Cardiac fibroblast (primary cell): ENCODE measurements at places on chromosomes 2 and 18.
A peak's percentile ranks its signal among the peaks of the same experiment; 100 is the strongest.

- DNase-seq, result no peak
Observed at GRCh38 chr18:11533942-11534496, 75.4 kb upstream of the SLC35G4 start.

DNA sequence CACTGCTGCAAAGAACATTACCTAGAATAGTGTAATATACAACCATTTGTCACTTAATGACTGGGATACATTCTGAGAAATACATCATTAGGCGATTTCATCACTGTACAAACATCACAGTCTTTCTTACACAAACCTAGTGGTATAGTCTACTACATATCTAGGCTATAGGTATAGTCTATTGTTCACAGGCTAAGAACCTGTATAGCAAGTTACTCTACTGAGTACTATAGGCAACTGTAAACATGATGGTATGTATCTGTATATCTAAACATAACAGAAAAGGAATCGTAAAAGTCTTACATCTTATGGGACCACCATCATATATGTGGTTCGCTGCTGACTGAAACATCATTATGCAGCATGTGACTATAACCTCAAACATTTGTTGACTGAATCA, 21.4 kb downstream of the SP3 start:
- DNase-seq, result no peak

DNA sequence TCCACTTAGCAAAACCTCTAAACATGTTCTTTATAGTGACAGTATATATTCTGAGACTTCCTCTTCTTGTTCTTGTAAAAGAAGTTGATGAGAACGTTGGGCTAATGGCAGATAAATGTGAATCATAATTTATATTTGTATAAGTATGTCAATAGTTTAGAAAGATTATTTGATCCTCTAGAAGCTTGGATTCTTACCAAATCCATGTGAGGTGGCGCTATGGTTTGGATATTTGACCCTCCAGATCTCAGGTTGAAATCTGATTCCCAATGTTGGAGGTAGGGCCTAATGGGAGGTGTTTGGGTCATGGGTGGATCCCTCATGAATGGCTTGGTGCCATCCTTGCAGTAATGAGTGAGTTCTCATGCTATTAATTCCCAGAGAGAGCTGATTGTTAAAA, 29.8 kb upstream of the SCN1A start:
- no peak for DNase-seq

DNA sequence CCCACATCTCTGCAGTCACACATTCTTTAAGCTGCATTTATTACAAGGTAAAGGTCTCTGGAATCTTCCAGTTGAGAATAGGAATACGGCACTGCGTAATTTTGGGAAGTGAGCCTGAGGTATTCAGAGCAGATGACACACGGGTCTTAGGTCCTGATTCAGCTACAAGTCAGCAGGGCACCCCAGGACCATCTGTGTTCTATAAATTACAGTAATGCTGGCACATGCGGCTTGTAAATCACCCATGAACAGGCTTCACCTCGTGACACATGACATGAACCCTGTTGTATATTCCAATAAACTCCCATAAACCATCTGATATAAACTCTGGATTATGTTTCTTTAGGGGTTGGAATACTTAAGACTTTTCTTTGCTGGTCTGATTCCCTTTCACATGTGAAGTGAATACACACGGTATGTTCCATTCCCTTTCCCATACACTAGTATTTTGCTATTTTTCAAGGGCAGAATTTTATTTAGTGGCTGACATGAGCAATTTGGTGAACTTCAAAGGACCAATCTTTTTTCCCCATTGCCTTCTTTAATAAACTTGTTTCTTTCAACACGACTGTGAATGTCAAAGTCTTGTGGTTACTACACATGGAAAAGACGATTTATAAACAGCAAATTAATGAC, 298.6 kb downstream of the MEIS1 start:
- DNase-seq, result no peak

DNA sequence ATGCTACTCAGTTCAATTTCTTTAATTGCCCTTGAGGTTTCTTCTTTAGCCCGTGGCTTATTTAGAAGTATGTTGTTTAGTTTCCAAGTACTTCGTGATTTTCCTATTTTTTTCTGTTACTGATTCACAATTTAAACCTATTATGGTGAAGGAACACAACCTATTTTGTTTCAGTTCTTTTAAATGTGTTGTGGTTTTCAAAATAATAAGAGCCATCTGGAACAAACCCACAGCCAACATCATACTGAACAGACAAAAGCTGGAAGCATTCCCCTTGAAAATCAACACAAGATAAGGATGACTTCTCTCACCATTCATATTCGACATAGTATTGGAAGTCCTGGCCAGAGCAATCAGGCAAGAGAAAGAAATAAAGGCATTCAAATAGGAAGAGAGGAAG, 155.2 kb downstream of the GALNT1 start:
- DNase-seq, result peak; percentile 17

DNA sequence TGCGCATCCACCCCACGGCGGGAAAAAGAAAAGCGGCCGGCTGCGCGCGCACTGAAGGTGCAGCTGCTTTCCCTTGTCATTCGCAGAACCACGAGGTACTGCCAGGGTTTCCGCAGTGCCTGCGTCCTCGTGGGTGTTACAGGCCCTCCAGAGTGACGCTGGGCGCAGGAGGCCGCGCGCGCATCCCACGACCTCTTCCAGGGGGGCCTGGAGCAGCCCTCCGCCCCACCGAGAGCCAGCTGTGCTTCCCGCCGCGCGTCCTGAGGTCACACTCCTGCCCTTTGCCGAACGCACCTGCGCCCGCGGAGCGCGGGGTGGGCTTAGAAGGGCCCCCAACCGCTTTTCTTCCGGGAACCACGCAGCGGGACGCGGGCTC, 378 bp upstream of the IAH1 start:
- peak; percentile 41 for DNase-seq

DNA sequence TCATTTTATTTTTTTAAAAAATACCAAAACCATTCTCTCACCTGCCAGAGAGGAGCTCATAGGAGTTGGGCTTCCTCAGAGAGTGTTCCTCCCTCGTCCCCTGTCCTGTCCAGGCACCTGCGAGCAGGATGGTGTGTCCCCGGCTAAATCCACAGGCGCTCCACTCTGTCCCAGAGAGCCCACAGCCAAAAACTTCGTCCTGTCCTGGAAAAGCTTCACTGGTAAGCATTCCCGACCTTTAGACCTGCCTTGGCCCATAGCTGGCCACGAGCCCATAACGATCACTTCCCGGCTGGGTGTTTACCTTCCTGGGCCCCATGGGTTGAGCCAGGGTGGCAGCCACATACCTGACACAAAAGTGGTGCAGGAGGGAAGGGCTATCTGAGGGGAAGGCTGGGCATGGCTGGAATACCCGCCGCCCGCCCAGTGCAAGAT, at the start of gene NGEF:
TSS of gene NGEF (minus strand) at position 230 of the 435 bp plus-strand sequence. CDS start 38,366 bp downstream, outside the sequence.
- DNase-seq, result no peak

DNA sequence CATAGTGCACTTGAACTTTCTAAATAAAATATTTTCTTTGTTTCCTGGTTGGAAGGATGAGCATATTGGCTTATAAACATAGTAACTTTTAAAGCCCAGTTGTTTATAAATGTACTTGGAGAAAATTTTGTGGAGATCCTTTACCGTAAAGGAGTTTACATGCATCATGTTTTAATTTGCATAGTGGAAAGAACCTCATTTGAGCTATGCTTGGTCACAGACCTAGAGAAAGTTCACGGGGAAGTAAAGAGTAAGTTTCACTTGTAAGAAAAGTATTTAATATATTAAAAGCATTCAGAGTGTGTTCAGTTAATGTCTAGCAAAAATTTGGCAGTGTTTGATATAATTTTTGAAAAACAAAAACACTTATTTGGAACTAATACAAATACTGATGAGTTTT, 45.3 kb downstream of the PIKFYVE start:
- DNase-seq, result no peak

GRCh38 chr2:154049561-154049960, 177.8 kb downstream of the GALNT13 start:
- no peak for DNase-seq

- peak; percentile 3 for DNase-seq
Observed at GRCh38 chr18:35862119-35862640, 110.3 kb upstream of the RMP24 start.

- peak; percentile 29 for DNase-seq
Observed at GRCh38 chr2:10169581-10169980, 47.0 kb downstream of the RRM2 start.
